ENCODE measurements at places on chromosomes 12 and 14. TPM values are rescaled to one million over a fixed set of nuclear protein-coding genes. Genes with fewer than 3 reads are reported as not detected.

- DNase-seq = peak; percentile 95
Observed at GRCh38 chr12:90058704-90059103, 350.1 kb upstream of the ATP2B1 start.

GRCh38 chr14:59356767-59357166 lies 108.4 kb downstream of the GPR135 start:
- DNase-seq = no peak

- no peak for DNase-seq
Observed at GRCh38 chr14:71358209-71358931, 451.1 kb downstream of the PCNX1 start.

The HSPA2 gene
- total RNA-seq = 6.8 TPM

The RTL1 gene
- 12.8 TPM for total RNA-seq

The TEX22 gene
- 0.49 TPM for total RNA-seq

GRCh38 chr12:12068751-12069150 lies 2.0 kb upstream of the BCL2L14 start:
- DNase-seq = no peak

The MYRFL gene
- 0.35 TPM for total RNA-seq

Data from muscle of leg (tissue), 16 donors.